ENCODE measurements at places on chromosomes 12 and 14. TPM values are rescaled to one million over a fixed set of nuclear protein-coding genes. Genes with fewer than 3 reads are reported as not detected.

GRCh38 chr14:75320196-75320595 is 41.6 kb downstream of the FOS start:
- no peak for DNase-seq

- DNase-seq, result no peak
Observed at GRCh38 chr12:116265351-116266147, 11.9 kb downstream of the MED13L start.

- no peak for DNase-seq
Observed at GRCh38 chr14:77097006-77097699, 905 bp upstream of the CIPC start.

DNA sequence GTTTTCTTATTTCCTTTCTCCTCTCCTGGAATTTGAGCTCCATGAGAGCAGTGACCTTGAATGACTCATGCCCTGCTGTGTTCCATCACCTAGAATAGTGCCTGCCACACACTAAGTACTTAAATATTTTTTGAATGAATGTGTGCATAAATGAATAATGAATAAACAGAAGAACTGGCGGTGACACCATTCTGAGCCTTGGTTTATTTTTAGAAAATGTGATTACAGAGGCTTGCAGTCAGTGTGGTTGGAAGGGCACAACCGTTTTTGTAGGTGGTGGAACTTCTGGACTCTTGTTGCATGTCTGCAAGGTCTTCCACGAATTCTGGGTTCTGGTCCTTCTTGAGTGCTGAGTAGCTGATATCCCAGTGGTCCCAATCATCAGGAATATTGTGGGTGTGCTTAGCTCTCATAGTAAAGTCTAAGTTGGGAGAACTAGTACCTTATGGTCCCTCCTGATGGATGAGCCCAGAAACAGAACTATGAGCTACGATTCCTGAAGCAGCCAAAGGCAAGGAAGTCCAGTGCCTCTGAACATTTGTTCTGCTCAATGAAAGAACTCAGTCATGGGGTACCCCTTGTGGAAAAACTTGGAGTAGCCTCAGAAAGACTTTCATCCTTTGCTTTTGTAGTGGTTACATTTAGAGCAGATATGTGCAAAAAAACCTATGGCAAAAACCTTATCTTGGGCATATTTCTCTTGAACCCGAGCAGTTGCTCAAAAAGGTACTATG is 28.8 kb upstream of the BHLHE41 start:
- DNase-seq, result no peak

- DNase-seq, result no peak
Observed at GRCh38 chr12:95789126-95790032, 1.2 kb downstream of the NTN4 start.

GRCh38 chr12:66636771-66637170 is 42.1 kb downstream of the GRIP1 start:
- DNase-seq, result no peak

DNA sequence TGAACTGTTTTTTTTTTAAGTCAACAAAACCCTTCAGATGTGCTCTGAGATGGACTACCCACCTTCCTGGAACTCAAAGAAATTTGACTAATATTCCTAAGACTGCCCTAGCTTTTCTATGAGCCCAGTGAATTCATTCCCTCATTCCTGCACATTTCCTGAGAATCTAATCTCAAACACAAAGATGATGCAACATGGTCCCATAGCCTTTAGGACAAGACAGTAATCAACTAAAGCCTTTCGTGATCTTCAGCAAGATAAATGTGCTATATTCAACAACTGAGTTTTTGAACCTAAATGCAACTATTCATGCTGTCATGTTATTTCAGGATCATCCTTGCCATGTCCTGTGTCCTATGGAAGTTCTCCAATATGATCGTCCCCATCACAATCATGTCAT is 5.0 kb downstream of the SETD3 start:
- DNase-seq, result no peak

- no peak for DNase-seq
Observed at GRCh38 chr12:64773386-64773785, 14.2 kb upstream of the GNS start.

DNA sequence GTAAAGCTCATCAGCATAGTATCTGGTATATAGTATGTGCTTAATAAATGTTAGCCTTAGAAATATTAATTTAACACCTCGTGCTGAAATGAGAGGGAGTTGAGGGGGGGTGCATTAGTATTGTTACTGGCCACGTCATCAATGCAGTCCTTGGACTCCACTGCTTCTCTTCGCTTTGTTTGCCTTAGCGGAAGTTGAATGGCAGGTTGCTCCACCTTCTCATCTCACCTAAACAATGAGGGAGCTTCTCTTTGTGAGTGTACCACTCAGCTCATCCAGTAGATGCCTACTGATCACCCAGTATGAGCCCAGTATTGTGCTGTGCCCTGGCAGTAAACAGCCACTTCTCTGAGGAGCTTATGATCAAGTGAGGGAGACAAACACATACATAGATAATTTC is 4.5 kb downstream of the TMEM117 start:
- no peak for DNase-seq

DNA sequence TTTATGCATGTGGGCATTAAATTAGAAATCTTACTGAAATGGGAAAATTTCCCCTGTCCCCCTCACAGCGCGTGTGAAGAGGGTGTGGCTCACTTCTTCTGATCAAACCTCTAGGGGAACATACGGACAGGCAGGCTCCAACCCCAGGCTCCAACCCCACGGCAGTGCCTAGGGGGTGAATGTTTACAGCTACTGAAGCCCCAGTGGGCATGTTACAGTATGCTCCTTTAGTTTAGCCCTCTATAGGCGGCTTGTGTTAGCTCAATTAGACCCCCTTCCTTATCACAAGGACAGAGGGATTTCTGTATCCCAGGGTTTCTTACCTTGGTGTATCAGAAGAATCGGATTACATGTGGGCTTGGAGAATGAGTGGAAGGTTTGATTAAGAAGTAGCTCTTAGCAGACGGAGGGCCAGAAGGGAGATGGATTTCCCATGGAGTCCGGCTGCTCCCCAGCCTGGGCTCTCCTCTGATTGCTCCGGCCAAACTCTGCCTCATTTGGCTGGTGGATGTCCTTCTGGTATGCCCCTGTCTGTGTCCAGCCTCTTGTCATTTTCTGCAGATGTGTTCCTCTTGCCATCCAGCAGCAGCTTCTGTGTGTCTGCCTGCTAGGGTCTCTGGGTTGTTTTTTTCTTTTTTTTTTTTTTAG is 223.7 kb downstream of the TMTC2 start:
- DNase-seq, result no peak

DNA sequence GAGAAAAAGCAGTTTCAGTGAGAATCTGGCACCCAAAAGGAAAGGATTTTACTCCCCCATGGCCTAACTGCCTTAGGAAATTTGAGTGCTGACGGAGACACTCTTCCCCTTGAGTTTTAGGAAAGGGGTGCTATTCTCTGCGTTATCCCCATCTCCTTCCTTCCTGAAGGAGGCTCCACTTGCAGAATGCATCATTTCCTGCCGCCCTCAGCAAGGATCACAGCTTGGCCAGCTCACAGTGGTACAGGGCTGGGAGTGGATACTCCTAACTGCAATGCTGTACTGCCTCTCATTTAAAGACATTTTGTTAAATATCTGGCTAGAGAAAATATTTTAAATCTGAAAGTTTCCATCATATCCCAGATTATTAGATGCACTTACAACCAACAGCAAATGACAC is 33.0 kb downstream of the RDH12 start:
- DNase-seq, result no peak

DNA sequence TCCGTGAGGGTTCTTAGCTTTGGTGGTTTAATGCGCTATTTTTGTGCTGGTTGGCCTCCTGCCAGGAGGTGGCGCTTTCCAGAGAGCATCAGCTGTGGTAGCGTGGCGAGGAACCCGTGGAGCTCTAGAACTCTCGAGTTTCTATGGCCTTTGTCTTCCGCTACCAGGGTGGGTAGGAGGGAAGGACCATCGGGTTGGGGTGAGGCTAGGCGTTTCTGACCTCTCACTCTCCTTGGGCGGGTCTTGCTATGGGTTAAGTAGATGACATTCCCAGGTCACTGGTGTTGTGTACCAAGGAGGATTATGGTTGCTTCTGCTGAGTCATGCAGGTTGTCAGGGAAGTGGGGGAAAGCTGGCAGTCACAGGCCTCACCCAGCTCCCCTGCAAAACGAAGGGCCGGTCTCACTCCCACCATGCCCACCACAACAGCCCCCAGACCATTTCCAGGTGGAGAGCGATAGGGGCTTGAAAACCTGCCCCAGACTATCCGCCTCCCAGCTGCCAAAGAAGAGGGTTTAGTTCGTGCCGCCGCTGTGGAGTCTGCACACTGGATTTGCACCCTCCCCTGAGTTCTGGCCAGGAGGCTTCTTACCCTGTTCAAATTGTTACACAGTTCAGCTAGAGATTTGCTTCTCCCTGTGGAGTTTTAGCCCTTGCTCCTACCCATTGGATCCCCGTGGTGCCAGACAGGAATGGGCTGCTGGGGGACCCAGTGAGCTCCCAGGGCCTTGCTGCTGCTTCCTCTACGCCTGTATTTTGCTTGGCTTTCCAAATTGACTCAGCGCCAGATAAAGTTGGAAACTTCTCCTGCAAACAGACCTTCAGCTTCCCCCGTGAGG is 21.9 kb downstream of the RNFT2 start:
- peak; percentile 73 for DNase-seq

DNA sequence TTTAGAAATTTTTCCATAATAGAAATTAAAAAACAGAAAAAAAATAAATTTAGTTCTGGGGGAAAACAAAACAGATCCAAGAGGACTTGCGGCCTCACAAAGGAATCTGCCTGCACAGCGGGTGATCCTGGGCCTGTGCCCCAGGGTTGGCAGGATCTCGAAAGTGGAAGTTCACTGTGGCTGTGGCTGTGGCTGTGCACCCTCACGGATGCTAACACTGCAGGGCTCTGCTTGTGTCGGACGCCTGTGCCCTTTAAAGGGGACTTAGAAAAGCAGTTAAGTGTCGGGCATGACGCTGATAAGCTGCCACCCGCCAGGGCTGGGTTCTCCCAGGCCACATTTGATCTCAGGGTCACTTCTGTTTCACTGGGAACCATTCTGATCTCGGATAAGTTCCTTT is 209.1 kb downstream of the TTC7B start:
- DNase-seq, result no peak

DNA sequence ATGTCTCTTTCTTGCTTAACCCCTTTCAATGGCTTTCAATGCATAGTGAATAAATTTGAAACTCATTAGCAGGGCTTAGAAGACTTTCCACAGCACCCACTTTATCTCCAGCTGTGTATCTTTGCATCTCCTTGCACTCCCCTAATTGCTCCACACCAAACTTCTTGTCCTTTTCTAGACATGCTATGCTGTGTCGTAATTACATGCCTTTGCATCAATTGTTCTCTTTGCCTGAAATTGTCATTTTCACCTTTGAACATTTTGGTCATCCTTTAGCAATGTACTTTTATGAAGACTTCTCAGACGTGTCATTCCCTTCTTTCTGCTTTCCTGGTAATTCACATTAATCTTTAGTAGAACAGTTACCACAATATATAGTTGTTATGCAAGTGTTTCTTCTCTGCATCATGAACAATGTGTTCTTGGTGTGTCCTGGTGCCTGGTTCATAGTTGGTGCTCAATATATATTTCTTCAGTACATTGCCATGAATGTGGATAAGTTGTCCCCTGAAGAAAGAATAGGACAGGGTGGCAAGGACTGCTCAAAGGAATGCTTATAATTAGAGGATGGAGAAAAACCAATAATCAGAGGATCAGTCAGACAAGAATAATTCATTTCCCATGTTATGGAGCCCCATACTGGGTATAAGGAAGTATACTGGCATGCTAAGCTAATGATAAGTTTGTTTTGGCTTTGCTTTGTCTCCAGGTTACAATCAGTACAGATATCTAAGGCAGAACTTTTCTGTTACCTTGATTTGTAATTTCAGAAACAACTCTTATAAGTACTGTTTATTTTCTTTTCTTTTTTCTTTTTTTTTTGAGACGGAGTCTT is 27.2 kb downstream of the ARF6 start:
- DNase-seq, result no peak

DNA sequence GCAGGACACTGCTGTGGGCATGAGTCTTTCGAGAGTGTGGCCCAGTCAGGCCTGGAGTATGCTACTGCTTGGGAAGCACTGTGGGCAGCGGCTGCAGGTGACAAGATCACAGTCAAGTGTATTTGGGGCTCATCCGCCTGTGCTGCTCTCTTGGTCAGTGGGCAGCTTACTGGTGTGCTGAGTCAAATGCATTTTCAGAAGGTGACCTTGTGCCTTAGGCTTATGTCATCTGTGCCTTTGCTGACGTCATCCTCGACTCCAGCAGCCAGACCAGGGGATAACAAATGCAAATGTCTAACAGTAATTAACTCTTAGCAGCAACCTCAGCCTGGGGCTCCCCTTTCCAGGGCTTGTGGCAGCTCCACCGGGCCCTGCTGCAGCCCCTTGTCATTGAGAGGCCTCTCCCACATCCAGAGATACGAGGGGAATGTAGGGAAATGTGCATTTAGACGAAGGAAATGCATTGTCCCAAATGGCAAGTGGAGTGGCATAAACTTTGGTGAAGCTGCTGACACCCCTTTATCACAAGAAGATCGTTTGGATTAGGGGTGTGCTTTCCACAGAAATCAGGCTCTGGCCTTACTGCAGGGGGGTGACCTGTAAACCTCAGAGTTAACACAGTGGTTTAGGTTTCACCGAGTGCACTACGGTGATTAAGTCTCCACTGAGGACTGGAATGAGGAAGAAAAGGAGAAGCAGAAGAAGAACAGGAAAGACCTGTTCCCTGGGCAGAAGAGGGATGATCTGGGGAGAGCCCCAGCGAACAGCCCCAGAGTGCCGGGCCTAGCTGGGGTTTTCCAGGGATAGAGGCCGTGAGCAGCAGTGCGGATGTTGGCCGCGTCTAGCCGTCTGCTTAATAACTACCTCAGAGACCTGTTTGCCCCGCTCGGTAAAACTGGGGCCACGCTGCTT is 39.7 kb downstream of the PSMA6 start:
- no peak for DNase-seq

GRCh38 chr12:123721245-123721644 is 9.1 kb downstream of the ATP6V0A2 start:
- DNase-seq, result no peak

DNA sequence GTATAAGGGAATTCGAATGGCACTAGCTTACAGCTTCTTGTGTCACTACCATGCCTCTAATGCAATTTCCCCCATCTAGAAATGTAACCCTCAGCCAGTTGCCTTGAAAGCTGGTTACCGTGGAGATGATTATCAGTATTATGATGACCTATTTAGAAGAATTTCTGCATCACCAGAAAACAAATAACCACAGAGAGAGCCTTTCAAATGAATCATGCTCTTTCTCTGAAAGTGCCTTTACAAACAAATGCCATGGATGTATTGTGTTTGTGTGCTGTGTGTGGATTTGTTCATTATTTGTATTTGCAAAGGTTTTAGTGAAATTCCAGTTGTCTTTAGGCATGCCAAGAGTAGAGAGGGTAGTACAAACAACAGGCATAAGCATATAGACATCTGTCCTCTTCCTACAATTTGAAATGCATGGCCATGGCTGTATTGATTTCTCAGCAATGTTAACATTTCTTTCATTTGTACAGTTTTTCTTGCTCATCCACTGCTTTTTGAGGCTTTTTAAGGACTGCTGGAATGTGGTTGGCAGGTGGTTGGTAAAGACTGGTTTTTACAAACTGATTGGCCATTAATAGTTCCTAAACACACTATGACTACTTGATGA is 266.5 kb downstream of the PAWR start:
- no peak for DNase-seq

- DNase-seq, result no peak
Observed at GRCh38 chr12:4961311-4961710, 51.6 kb downstream of the KCNA1 start.

The RNF212B gene
- not detected for total RNA-seq

The SAMD4A gene
- 19.7 TPM for total RNA-seq

The PRKAB1 gene
- 62.2 TPM for total RNA-seq

The ACVRL1 gene
- 96.9 TPM for total RNA-seq

The PGF gene
- 5.4 TPM for total RNA-seq

The PRR4 gene
- total RNA-seq, result 1.2 TPM

The NEMF gene
- 173 TPM for total RNA-seq

The IFNG-AS1 gene
- 5.2 TPM for total RNA-seq

The MRPL51 gene
- total RNA-seq, result 89.3 TPM
